ENCODE measurements at places on chromosomes 12 and 14.

- DNase-seq = no peak
These were observed 89.6 kb downstream of the TMEM132C start for GRCh38 chr12:128356547-128356946.

GRCh38 chr14:95310635-95311380 lies 8.9 kb downstream of the CLMN start:
- no peak for DNase-seq

DNA sequence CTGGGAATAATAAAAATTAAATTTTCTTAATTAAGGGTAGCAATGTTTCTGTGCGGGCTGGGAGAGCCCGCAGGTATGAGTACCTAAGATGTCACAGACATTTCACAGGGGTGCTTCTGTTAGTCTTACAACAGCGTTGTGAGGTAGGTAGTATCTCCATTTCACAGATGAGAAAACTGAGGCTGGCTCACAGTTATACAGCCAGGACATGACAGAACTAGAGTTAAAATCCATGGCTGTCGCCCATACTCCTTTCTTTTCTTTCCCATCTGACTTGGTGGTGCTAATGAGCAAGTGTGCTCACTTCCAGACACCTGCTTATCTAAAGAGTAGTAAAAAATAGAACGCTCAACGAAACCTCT lies 2.1 kb downstream of the BMAL2 start:
- no peak for DNase-seq

GRCh38 chr12:132872975-132873421 lies 14.4 kb downstream of the CHFR start:
- no peak for DNase-seq

DNA sequence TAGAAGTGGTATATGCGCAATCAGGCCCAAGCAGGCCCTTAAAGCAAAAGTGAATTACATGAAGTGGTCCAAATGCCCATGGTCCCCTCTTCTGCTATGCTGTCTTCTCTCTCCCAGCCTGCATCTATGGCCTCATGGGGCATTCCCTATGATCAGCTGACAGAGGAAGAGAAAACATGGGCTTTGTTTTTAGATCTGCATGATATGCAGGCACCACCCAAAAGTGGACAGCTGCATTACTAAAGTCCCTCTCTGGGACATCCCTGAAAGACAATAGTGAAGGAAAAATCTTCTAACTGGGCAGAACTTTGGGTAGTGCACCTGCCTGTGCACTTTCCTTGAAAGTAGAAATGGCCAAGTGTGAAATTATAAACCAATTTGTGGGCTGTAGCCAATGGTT lies 145.2 kb upstream of the ARID2 start:
- DNase-seq = no peak
